ENCODE measurements at places on chromosomes 4 and X.

DNA sequence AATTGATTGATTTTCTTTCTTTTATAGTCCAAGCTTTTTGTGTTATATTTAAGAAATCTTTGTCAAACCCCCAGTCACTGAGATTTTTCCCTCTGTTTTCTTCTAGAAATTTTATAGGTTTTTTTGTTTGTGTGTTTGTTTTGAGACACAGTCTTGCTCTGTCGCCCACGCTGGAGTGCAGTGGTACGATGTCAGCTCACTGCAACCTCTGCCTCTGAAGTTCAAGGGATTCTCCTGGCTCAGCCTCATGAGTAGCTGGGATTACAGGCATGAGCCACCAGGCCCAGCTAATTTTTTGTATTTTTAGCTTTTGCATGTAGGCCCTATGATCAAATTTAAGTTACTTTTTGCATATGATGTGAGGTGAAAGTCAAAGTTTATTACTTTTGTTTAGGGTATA, 20.9 kb upstream of the FBXW7 start:
- DNase-seq, result no peak

DNA sequence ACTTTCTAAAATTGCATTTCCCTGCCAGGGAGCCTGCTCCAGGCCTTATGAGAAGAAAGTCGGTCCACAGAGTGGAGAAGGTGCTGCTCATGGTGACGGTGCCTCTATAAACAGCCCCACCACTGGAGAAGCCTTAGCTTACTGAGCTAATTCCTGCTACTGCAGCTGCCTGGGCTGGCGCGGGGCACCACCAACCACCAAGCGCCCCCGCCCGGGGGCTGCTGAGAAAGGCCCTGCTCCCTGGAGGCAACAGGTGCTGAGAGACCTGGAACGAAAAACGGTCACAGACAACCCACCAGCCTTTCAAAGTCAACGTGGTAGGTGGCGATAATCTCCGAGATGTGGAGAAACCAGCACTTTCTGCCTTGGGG, 2.9 kb downstream of the HCFC1 start:
- peak; percentile 33 for DNase-seq

DNA sequence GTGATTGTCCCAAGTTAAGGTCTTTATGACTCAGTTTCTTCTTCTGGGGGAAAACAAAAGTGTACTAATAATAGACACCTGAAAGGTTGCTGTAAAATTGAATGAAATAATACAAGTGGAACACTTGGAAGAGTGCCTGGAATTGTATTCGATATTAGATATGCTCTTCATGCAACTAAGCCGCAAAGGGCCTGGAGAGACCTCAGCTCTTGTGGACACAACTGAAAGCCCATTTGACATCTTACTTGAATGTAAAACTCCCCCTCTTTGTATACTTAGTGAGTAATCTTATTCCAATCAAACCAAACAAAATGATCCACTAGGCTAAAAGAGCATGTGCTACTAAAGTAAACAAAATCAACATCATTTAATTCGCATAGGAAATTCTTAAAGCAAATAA, 511 bp upstream of the MAP9 start:
- DNase-seq, result no peak

GRCh38 chr4:141335166-141335565, 114.5 kb downstream of the ZNF330 start:
- no peak for DNase-seq

GRCh38 chrX:77960567-77960966, 8.9 kb downstream of the PGAM4 start:
- DNase-seq, result no peak

GRCh38 chr4:74370912-74371311, 6.0 kb downstream of the EREG start:
- peak; percentile 20 for DNase-seq

GRCh38 chr4:22650771-22651170, 42.0 kb upstream of the GBA3 start:
- DNase-seq, result no peak

DNA sequence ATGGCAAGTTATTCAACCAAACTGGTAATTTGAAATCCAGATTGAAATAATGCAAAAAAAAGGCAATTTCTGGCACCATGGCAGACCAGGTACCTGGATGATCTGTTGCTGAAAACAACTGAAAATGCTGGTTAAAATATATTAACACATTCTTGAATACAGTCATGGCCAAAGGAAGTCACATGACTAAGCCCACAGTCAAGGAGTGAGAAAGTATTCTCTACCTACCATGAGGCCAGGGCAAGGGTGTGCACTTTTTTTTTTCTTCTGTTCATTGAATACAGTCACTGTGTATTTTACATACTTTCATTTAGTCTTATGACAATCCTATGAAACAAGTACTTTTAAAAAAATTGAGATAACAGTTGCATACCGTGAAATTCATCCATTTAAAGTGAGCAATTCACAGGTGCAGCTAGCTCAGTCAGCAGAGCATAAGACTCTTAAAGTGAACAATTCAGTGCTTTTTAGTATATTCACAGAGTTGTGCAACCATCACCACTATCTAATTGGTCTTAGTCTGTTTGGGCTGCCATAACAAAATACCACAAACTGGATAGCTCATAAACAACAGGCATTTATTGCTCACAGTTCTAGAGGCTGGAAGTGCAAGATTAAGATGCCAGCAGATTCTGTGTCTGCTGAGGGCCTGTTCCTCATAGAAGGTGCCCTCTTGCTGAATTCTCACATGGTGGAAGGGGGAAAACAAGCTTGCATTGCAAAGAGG, 4.8 kb upstream of the MPP1 start:
- DNase-seq, result no peak

DNA sequence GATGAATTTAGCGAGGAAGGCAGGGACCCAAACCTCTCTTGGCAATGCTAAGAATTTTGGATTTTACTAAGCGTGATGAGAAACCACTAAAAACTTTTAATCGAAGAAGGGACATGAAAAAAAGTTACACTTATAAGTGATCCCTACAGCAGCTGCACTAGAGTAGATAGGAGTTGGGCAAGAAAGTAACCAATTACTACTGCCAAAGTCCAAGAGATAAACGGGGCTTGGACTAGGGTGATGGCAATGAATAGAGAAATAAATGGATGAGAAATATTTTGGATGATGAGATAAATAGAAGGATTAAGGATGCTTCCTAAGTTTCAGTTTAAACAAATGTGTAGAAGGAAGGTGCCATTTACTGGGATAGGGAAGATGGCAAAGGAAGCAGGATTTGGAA, 6.3 kb upstream of the FNIP2 start:
- no peak for DNase-seq

GRCh38 chr4:124636788-124637187, 75.7 kb downstream of the ANKRD50 start:
- no peak for DNase-seq

- no peak for DNase-seq
Measured at GRCh38 chr4:130705023-130705422, 1609.1 kb downstream of the C4orf33 start.

DNA sequence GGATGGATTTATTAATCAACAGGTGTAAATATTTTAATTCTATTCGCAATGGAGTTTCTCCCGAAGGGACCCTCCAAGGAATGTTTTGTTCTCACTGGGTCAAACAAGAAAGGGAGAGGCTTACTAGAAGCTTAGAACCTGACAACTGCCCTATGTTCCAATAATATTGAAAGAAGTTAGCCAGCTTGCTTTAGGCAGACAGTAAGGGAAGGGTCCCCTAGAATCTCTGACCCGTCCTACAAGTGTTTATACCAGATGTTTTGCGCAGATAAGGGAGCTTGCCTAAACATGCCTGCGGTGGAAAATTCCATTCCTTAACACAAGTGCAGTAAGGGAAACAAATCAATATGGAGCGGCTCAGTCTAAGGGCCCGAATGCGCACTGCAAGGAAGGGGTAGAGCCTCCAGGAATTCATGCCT, 17.7 kb downstream of the IL21 start:
- no peak for DNase-seq

DNA sequence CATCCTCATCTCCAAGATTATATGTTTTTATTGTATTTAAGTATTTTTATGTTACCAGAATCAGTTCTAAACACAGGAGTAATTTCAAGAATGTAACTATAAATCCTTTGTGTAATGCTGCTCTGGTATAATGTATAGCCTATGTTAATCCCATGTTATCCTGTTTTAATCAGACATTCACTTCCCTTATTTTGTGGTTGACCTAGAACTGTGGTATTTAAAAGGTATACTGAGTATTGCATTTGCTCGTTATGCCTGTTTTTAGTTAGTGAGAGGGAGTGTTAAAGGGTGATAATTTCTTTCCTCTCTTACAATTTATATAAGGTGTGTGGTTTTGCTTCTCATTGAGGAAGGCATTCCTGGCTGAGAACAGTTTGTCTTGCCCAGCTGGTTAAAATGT, 26.2 kb downstream of the MTM1 start:
- no peak for DNase-seq

GRCh38 chrX:84197550-84197949, 9.6 kb upstream of the RPS6KA6 start:
- DNase-seq, result no peak

- no peak for DNase-seq
Measured at GRCh38 chr4:88960576-88960975, 96.4 kb downstream of the FAM13A start.

DNA sequence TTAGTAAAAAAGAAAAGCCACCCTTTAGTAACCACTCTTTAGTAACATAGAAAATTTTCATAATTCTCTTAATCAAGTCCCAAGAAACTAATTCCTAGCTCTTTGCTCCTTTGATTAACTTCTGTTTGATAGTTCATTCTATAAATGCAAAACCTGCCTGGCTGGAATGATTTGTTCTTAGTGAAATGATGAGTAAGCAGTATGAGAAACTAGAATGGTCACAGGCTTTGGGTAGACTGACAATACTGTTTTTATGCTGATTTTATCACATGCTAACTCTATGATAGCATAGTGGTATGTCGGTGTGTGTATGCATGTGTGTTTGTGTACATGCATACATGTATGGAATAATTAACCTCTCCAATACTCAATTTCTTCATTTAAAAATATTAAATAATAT, 81.2 kb downstream of the SYTL5 start:
- DNase-seq, result no peak

DNA sequence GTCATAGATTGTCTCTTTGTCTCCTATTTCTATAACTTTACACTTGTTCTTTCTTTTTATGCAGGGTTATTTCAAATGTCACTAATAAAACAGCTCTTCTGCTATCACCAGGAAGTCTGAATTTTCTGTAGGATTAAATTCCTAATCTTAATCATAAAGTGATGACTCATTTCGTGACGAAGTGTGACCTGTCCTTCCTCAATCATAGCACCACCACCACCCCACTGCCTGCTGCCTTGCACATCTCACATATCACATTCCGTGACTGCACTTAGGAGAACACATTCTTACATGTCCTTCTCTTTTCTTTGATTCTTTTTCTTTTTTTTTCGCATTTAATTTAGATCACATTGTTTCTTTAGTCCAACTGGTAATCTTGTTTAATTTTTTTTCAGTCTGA, 57.7 kb upstream of the UGT2B7 start:
- no peak for DNase-seq

DNA sequence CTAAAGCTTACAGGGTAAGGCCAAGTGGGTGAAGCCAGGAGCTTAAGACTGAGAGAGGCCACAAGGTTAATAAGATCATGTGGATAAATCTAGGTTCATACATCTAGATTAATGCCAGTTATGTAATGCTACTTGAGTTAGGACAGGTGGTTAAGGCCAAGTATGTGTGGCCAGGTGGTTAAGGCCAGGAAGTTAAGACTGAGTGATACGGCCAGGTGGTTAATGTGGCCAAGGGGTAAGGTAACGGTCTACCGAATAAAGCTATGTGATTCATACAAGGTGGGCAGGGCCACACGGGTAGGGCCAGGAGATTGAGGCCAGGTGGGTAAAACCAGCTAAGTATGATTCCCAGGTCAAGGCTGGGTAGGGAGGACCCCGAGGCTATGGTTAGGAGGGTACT, 223.0 kb downstream of the TACR3 start:
- DNase-seq, result no peak

DNA sequence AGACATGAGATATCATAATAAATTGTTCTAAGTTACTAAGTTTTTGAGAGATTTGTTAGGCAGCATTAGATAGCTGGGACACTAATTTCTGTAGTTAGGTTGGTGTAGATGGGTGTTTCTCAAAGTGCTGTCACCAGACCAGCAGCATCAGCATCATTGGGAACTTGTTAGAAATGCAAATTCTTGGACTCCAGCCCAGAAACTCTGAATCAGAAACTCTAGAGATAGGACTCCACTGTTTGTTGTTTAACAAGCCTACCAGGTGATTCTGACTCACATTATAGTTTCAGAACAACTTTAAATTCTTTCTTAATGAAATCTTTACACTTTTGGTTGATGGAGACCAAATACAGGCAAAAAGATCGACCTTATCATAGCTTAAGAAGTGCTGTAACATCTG, 173.7 kb downstream of the PABPC4L start:
- no peak for DNase-seq

- peak; percentile 35 for DNase-seq
Measured at GRCh38 chrX:64842492-64842891, 133.8 kb downstream of the ZC4H2 start.

GRCh38 chr4:140330311-140330900, 43.0 kb upstream of the SCOC start:
- no peak for DNase-seq

DNA sequence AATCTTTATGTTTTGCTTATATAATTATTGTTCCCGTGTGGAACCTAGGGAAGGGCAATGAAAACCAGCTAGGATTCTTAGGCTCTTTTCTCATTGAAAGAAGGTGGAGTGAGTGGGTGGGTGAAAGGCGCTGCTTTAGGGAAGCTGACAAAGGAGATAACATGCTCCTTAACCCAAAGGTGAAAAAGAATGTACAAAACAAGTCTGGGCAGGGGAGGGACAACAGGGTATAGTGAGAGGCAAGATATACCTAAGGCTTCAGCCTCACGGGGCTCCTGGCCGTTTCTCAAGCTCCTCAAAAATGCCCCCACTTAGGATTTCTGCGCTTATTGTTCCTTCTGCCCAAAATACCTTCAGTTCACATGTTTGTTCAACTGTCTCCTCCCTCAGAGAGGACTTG, 1.8 kb downstream of the SH2D1A start:
- DNase-seq, result no peak

- no peak for DNase-seq
Measured at GRCh38 chr4:101086801-101087586, 260.3 kb downstream of the PPP3CA start.

DNA sequence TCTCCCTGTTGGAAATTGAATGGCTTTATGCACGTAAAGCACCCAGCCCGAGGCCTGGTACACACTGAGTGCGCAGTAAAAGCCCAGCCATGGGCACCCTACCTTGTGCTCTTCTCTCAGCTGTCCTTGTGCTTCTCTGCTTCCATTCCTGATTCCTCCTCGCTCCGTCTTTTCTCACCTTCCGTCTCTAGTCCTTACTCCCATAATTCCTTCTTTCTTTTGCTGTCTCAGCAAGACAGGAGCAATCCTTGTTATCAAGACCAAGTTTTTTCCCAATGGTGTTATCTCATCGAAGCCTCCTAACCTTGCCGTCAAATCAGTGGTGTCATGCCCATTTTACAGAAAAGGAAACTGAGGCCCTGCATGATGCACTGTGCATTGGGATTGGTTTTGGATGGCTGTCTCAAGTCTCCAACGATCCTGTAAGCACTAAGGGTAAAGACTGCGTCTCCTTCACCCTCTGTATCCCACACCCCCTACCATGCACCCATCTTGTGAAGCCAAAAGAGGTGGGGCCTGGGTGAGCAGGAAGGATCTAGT, 30.1 kb downstream of the CYTL1 start:
- no peak for DNase-seq
